ENCODE measurements at places on chromosomes 4 and X.
A peak's percentile ranks its signal among the peaks of the same experiment; 100 is the strongest.

- no peak for DNase-seq
Observed at GRCh38 chr4:185898413-185898812, 86.4 kb upstream of the SORBS2 start.

GRCh38 chrX:122868631-122869030 lies 315.4 kb upstream of the GRIA3 start:
- DNase-seq = no peak

- no peak for DNase-seq
Observed at GRCh38 chrX:40281336-40282005, 183.7 kb upstream of the BCOR start.

- DNase-seq = no peak
Observed at GRCh38 chr4:101464596-101464995, 117.3 kb upstream of the PPP3CA start.

- DNase-seq = no peak
Observed at GRCh38 chr4:183364025-183364424, 41.8 kb upstream of the CLDN24 start.

DNA sequence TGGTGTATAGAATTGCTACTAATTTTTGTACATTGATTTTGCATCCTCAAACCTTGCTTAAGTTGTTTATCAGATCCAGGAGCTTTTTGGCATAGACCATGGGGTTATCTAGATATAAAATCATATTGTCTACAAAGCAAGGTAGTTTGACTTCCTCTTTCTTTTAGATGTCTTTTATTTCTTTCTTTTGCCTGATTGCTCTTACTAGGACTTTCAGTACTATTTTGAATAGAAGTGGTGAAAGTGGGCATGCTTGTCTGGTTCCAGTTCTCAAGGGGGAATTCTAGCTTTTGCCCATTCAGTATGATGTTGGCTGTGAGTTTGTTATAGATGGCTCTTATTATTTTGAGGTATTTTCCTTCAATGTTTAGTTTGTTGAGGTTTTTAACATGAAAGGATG lies 187.9 kb upstream of the LCORL start:
- DNase-seq = no peak

DNA sequence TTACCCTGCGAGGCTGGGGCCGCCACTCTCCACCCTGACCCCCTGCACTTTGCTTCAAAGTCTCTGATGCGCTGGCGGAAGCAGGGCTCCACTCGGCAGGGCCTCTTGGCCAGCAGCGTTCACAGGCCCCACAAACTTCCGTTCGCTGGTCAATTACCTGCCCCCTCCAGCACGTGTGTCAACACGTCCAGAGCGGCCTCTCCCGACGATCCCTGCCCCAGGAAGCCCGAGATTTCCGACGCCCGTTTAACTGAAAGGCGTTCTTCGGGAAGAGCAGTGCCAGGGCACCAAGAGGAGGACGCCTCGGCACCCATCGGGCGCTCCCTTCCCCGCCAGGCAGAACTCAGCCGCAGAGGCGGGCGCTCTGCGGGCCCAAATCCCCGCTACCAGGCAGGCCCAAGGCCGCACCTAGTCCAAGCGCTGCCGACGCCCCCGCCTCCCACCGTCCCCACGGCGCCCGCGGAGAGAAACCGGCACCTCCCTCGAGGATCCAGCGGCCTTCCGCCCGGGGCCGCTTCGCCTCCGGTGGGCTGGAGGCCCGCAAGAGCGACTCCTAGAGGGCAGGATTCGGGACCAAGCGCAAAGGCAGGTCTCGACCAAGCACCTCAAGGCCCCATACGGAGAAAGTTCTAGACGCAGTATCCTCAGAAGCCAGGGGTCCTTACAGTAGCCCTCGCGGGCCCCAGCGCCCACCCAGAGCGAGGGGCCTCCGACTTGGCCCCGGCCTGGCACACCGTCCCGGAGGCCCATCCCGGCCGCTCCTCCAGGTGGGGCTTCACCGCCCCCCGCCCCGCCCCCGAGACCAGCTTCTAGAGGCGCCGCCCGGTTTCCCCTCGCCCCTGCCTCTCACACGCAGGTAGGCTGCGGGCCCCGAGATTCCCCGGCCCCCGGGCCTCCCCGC lies 586 bp downstream of the BCAP31 start:
- DNase-seq = peak; percentile 58

- DNase-seq = no peak
Observed at GRCh38 chr4:79294064-79294463, 31.8 kb downstream of the NAA11 start.

DNA sequence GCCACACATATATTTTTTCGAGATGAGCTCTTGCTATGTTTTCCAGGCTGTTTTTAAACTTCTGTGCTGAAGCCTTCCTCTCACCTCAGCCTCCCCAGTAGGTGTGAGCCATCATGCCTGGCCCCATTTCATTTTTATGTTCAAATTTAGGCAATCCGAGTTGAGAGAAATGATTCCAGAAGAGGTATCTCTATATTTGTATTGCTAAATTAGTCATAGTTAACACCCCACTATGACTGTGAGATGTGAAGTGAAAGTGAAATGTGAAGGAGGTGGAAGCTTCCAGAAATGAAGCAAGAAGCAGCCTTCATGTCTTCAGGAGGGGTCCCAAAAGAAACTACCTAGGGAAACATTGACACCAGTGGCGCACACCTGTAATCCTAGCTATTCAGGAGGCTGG lies 17.7 kb downstream of the APELA start:
- no peak for DNase-seq

GRCh38 chr4:146439437-146439836 lies 82.3 kb downstream of the SLC10A7 start:
- DNase-seq = no peak

DNA sequence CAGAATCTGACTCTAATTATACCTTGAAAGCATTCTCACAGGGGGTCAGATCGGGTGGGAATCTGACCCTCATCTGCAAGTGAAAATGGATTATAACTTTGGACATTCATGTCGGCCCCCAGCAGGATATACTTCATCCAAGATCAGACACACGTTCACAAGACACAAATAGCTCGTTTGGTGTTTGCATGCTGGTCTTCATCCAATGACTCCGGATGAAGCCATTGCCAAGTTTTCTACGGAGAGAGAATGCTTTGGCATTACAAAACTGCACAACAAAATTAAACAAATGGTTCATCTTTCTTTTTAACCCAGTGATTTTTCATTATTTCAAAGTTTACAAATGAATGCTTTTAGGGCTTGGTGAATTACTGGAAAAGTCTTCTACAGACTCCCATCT lies 105.5 kb downstream of the MID1 start:
- DNase-seq = no peak

DNA sequence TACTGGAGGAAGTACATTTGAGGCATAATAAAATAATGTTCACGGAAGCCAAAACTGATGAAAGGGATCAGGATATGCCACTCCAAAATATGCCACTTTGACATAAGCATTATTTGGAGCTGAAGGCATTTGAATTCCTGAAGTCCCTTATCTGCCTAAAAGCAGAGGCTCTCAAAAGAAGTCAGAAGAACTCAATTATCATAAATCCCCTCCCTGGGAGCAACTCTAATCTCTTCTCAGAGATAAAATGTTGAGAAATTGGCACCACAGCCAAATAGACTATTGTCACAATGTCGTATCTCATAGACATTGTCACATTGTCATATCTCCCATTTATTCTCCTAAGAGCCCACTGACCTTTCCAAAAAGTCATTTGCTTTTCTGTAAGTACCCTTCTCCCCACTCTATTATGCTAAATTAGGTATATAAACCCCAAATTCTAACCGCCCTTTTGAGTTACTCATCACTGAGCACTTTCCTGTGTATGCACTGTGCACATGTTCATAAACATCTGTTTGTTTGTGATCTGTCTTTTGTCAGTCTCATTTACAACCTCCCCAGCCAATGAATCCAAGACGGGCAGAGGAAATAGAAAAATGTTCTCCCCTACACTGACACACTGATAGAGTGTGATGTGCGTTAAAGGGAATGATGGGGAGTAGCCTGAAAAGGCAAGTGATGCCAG lies 78.5 kb upstream of the NAF1 start:
- DNase-seq = no peak

- DNase-seq = no peak
Observed at GRCh38 chr4:142858446-142858845, 12.3 kb upstream of the INPP4B start.

DNA sequence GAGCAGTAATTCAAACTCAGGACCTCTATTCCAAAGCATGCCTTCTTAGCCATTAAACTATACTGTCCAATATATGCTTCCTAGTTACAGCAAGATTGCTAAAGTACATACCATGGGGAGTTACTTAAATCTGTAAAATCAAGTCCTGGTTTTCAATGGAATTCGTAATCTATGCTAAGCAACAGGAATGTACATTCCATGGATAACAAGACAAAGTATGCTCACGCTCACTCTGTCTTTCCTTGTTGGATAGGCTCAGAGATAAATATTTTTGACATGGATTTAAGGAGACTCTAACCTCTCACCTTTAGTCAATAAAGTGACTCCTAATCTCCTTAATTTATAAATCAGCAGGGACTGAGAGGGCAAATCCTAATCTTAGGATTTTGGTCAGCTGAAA lies 47.3 kb upstream of the STK26 start:
- DNase-seq = no peak

DNA sequence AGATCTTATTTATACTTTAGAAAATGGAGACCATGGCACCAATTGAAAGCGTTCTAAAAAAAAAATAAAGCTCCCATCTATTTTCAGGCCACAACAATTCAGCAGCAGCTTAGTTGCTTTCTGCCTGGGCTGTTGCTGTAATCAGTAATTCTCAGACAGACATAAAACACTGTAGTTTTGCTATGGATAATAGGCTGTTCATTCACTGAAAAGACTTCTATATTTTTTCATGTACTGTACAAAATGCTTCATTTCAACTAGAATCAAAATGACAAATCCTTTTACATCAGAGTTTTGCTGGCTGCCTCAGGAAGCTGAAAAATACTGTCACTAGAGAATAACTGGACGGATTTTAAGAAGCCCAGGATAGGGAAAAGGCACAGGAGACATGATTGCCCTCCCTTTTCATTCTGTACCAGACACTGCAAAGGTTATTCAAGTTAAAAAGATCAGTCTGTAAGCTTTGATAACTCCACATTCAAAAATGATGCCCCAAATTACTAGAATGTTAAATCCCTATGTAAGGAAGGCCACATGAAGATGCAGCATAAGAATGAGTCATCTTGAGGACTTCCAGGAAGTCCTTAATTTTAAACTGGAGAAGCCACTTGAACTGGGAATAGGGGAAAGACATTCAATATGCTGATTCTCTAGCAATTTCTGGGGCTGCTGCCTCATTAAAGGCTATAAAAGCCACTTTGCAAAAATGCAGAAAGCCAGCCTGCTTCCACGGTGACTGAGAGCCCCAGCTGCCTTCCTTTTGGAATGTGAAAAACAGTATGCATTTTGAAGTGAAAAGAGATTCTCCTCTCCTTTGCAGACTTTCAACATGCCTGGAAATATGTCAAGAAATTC lies 403.2 kb upstream of the RASGEF1B start:
- DNase-seq = no peak

GRCh38 chr4:80422727-80423404 lies 87.3 kb downstream of the CFAP299 start:
- no peak for DNase-seq

GRCh38 chrX:152843852-152844251 lies 13.0 kb downstream of the NSDHL start:
- no peak for DNase-seq

DNA sequence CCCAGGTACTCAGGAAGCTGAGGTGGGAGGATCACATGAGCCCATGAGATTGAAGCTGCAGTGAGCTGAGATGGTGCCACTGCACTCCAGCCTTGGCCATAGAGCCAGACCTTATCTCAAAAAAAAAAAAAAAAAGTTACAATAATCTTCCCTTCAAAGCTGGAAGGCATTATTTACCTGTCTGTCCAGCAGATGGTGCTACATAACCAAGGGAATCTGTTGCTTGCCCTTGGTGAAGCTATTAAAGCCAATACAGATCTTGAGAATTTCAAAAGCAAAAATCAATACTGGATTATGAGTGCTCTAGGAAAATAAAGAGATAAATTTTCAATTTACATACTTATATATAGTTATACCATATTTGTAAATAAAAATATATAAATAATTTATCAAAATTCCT lies 25.9 kb downstream of the PKD2 start:
- DNase-seq = peak; percentile 51

DNA sequence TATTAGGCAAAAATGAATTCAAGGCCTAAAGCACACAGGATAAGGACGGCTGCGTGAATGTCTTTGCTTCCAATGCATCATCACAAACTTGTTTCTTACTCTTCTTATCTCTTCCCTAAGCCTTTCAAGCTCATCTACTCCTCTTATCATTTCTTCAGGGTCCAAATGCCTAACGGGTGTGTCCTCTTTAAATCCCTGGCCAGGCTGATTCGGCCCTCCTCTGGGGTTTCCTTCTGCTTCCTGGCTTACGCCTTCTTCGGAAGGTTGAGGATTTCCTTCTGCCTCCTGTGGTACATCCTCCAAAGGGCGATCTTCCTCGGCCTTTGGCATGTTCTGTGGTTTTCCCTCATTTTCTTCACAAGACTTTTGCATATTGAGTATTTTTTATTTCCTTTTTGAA lies 1.3 kb downstream of the TCEAL8 start:
- DNase-seq = no peak

DNA sequence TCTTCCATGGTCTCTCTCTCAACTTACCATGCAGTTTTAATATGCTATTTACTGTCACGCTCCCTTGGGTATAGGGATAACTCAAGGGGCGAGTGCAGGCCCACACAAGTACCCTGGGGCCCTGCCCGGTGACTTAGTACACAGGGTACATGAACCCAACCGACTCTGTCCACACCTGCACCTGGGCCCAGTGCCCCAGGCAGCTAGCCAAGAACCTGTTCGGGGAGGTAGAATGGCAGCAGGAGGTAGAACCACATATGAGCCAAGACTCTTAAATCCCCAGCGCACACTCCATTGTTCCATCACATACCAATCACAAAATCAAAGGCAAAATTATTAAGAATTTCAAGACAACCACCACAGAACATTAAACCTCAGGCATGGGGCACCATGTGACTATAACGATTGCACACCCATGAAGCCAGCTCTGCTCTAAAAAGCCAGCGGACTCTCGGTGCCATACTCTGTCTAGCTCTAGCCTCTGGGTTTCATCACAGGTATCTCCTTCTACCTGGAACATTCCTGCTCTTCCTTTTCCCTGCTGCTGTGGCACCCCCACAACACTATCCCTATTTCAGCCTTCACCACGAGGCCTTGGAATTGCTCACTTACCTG lies 14.6 kb downstream of the PHF8 start:
- no peak for DNase-seq

DNA sequence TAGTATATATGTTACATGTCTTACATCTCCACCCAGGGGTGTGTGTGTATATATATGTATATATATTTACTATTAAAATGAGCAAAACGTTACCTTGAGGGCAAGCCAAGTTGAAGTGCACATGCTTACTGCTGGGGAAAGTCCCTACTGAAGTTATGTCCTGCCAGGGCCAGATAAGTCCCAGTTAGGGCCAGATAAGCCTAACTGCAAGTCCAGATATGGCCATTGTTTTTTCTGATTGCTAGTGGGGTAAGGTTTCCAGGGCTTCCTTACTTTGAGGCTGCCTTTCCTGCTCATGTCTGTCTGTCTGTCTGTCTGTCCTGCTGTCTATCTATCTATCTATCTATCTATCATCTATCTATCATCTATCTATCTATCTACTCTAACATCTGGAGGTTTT lies 19.3 kb upstream of the ZNF81 start:
- no peak for DNase-seq

- no peak for DNase-seq
Observed at GRCh38 chrX:65034292-65034667, 58.0 kb upstream of the ZC4H2 start.

Data from germinal center (tissue), 1 donor.